ENCODE measurements at places on chromosomes 11 and 22.

- DNase-seq = no peak
Measured at GRCh38 chr11:106917973-106918372, 100.3 kb downstream of the GUCY1A2 start.

DNA sequence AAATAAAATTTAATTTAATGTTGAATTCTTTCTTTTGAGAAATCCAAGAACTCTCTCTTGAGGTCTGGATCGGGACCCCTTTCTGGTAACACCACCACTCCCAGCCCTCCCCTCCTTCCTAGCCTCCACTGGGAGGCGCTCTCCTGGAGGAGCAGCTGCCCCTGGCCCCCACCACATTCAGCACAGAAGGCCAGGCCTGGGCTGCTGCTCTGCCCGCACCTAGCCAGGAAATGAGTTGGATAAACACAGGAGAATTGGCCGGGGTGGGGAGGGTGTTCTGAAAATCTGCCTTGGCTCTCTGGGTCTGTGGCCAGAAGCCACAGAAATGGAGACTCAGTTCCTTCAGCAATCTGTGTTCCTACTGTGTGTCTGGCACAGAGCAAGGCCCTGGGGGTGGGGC is 31.2 kb downstream of the C22orf42 start:
- no peak for DNase-seq

DNA sequence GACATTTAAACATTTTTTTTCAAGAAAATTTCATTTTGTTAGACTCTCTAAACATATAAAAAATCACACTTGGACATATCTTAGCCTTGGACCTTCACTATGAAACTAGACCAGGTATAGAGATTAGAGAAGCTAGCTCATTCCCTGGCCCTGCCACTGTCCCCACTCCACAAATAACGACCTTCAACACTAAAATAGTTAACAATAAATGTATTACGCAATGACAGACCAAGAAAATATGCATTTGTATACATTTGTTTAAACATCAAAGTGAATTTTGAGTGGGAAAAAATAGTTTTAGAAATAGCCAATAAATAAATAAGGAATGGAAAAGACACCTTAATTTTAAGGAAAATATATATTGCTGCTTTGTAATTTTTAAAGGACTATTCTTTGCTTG is 20.9 kb downstream of the OR5J2 start:
- no peak for DNase-seq

DNA sequence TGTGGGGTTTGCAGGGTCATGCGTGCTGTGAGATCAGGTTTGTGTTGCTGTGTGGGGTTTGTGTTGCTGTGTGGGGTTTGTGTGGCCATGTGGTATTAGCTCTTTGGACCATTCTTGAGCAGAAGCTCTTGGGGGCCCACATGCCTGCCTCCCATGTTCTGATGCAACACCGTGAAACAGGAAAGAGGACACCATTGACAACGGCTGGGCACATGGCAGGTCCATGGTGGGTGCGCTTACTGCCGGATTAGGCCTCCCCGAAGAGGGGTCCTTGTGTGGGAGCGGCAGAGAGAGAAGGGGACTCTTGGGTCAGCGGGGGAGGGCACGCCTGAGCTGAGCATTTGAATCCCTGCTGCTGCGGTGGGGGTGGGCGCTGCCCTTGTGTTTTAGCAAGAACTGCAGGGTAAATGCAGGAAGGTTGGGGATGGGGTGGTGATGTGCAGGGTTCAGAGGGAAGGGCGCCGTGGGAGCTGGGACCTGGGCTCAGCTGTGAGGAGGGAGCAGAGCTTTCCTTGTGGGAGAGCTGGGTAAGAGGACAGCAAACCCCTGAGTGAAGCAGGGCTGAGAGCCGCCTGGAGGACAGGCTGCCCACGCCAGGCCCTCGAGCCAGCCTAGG is 361.5 kb downstream of the TBC1D22A start:
- DNase-seq = no peak

GRCh38 chr22:24841261-24841660 is 35.2 kb downstream of the SGSM1 start:
- no peak for DNase-seq

GRCh38 chr11:44143987-44144909 is 48.8 kb downstream of the EXT2 start:
- DNase-seq = no peak

DNA sequence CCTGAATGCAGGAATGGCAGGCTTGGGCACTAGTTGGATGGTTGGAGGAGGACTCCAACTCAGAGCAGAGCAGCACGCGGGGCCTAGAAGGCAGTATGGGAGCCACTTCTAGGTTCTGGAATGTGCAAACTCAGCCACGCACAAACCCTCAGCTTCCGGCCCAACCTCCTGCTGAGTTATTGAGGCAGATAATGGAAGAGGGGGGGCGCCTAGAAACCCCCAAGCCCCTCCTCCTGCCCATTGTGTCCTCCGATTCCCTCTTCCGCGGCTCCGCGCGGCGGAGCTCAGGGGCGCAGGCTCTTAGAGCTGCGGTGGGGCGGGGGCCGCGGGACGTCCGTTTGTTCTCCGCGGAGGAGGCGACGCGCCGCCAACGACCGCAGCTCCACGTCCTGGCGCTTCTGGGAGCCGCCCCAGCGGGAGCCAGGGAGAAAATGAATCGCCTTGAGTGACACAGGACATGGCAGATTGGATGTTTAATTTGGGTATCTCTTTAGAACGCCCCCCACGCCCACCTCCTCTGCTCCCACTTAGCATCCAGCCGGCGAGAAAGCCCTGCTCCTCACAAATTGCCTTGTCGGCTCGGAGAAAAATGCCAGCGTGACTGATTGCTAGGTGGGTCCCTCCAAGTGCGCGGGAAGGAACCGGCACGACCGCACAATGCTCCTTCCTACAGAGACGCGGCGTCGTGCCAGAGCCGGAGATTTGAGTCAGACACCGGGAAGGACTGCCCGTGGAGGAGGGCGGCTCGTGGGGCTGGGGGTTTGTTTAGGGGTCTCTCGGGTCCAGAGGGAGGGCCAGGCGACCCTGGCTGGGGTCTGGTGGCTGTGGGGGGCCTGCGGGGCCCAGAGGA is 144.6 kb downstream of the NECTIN1 start:
- DNase-seq = no peak

DNA sequence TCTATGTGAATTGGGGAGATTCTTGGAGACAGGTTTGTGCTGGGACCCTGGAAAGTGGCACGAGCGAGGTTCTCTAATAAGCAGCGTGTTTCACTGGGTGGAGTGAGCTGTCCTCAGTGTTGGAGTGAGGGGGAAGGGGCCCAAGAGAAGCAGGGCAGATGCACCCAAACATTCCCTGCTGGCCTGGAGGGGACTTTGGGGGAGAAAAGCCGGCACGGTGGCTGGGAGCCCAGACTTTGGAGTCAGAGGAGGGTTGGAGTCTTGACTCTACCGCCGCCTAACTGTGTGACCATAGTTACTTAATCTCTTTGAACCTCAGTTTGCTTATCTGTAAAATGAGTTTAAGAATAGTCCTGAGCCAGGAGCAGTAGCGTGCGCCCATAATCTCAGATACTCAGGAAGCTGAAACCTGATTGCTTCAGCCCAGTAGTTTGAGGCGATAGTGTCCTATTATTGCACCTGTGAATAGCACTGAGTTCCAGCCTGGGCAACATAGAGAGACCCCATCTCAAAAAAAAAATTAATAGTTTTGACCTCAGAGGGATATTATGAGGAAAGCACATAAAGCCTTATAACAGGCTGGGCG is 614 bp downstream of the NR1H3 start:
- DNase-seq = no peak

GRCh38 chr22:21622011-21622918 is 7.6 kb downstream of the YDJC start:
- no peak for DNase-seq

- DNase-seq = no peak
Measured at GRCh38 chr11:128367573-128367972, 219.8 kb downstream of the ETS1 start.

GRCh38 chr11:77179048-77179447 is 51.0 kb downstream of the MYO7A start:
- DNase-seq = no peak

DNA sequence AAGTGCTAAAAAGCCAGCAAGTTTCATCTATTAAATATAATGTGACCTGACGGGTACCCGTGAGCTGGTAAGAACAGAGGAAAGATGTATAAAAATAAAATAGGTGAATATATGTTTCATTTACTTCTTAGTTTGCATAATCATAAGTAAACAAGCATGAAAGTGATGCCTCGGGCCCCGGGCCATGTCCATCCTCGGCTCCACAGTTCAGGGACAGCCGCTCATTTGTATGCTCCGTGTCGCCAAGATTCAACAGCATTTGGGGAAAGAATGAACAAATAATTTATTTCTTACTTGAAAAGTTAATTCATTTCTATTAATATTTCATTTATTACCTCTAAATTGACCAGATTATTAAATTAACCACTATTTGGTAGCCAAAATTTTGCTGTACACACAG is 251.8 kb downstream of the NTM start:
- no peak for DNase-seq

- no peak for DNase-seq
Measured at GRCh38 chr11:11320825-11321224, 32.2 kb downstream of the CSNK2A3 start.

- DNase-seq = no peak
Measured at GRCh38 chr11:86066033-86066432, 2.9 kb downstream of the PICALM start.

DNA sequence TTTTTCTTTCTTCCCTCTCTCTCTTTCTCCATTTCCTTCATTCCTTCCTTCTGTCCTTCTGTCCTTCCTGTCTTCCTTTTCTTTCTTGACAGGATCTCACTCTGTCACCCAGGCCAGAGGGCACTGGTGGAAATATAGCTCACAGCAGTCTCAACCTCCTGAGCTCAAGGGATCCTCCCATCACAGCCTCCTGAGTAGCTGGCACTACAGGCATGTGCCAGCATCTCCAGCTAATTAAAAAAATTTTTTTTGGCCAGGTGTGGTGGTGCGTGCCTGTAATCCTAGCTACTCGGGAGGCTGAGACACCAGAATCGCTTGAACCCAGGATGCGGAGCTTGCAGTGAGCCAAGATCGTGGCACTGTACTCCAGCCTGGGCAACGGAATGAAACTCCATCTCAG is 4.8 kb upstream of the DUSP8 start:
- DNase-seq = no peak

DNA sequence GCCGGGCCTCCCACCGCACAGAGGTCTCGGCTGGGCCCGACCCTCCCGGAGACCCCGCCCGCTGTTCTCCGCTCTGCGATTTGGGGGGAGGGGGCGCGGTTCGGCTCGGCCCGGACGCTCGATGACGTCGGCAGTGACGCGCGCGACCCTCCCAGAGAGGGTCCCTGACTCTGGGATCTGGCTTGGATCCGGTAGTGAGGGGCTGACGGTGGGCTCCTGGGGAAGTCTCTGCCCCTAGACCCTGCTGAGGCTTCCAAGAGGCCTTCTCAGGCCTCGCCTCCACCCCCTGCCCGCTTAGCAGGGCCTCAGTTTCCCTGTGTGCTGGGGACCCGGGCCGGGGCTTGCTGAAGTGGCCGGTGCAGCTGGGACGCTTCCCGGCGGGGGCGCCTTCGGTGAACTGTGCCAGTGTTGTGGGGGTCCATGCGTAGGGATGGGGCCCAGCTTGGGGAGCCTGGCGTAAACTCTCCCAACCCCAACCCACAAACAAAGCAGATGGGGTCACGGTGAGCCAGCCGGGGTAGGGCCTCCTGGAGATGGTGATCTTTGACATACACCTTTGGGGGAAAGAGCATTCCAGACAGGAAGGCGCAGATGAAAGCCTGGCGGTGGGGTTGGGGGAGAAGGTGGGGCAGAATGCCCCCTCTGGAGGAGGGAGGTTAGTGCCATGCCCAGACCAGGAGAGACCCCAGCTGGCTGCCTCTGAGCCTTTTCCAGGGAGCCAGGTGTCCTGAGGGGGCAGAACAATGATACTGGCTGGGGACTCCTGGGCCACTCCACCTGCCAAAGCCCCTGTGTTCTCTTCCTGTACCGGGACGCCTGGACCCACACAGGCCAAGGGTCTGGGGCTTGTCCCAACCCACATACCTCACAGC is 1.0 kb downstream of the B4GALNT4 start:
- no peak for DNase-seq

- DNase-seq = no peak
Measured at GRCh38 chr22:32618441-32619140, 144.0 kb downstream of the FBXO7 start.

- DNase-seq = no peak
Measured at GRCh38 chr11:118339281-118339961, 3.1 kb downstream of the CD3D start.

DNA sequence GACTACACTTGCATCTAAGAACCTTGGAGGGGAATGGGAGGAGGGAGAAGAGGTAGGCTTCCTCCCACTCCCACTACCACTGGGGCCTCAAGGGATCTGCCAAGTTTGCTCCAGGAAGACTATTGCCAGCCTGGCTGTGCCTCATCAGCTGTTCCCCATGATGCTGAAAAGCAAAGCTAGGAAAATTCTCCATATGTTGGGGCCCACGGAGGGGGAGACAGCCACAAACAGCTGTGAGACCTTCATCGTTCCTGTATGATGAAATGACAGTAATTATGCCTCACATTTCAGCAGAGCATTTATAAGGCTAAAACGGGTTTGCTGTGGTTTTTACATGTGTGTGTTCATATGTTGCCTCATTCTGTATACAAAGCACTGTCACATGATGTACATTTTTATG is 6.7 kb downstream of the DSCAML1 start:
- DNase-seq = no peak

GRCh38 chr11:95922099-95922498 is 1.8 kb downstream of the MTMR2 start:
- no peak for DNase-seq

DNA sequence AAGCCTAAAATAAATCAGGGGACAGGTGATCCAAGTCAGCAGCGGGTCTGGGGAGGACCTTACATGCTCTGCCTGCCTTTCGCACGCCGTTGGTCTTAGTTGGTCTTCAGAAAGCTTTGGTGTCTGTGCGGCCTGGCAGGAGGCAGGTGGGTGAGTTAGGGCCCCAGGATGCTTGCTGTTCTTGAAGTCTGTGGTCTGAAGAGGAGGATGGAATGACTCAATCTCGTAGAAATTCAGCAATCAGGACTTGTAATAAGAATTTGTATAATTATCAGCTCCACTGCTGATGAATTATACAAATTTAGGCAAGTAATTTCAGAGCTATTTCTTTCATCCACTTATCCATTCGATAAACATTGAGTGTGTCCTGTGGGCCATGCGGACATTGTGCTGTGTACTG is 138.5 kb downstream of the FEZ1 start:
- no peak for DNase-seq

GRCh38 chr11:26297189-26297975 is 34.5 kb upstream of the ANO3 start:
- peak; percentile 65 for DNase-seq

GRCh38 chr11:8442301-8442700 is 151.7 kb downstream of the STK33 start:
- no peak for DNase-seq

- DNase-seq = no peak
Measured at GRCh38 chr11:27431808-27432207, 40.8 kb downstream of the LGR4 start.

All from epithelial cell of prostate (primary cell).